Activated CD4-positive, alpha-beta memory T cell treated with anti-CD3 and anti-CD28 coated beads for 36 hours (primary cell): ENCODE measurements at places on chromosomes 3 and 15.

DNA sequence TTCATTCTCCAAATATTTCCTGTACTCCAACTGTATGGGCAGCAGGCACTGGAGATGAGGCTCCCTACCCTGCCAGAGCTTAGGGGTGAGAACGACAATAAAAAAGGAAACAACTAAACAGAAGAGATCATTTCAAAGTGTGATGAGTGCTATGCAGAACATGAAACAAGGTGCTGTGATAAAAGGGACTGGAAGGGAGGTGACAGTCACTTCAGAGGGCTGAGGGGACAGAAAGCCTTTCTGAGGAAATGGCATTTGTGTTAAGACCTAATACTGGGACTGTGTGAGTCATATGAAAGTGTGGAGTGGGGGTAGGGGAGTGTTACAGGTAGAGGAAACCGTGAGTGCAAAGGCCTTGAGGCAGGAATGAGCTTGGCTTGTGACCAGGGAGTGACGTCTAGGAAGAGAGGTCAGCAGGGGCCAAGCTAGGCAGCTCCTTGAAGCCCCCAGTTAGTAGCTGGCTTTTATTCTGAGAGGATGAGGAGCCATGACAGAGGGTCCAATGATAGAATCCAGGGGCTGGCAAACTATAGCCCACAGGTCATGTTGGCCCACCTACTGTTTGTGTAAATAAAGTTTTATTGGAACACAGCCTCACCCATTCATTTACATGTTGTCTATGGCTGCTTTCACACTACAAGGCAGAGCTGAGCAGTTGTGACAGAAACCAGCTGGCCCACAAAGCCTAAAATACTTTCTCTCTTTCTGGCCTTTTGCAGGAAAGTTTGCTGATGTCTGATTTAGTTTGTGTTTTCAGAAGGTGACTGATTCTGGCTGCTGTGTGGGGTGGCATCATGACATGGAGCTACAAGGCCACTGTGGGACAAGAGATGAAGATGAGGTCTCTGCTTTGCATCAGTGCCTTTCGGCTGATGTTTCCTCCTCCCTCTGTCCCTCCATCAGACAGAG is 56.6 kb downstream of the LSM3 start:
- peak; percentile 16 for DNase-seq
- peaks cover 7% of the 10 kb centered on the region for H3K4me1 ChIP-seq
- peaks cover 4% of the 10 kb centered on the region for H3K36me3 ChIP-seq
- peaks cover 32% of the 10 kb centered on the region for H3K27me3 ChIP-seq
- no peak overlapping the region for H3K27ac ChIP-seq

- H3K27ac ChIP-seq: no peak overlapping the region
- peak overlapping the region; percentile 23 for H3K4me3 ChIP-seq
- H3K4me1 ChIP-seq: peaks cover 6% of the 10 kb centered on the region
- H3K27me3 ChIP-seq: peaks cover 62% of the 10 kb centered on the region
Measured at GRCh38 chr3:126212620-126213378, 32.4 kb upstream of the ALDH1L1 start.

- H3K36me3 ChIP-seq: no peaks in the 10 kb centered on the region
- no peak for DNase-seq
- peaks cover 45% of the 10 kb centered on the region for H3K4me1 ChIP-seq
- no peak overlapping the region for H3K27ac ChIP-seq
- no peak overlapping the region for H3K4me3 ChIP-seq
Measured at GRCh38 chr3:192816351-192816750, 89.0 kb upstream of the FGF12 start.

DNA sequence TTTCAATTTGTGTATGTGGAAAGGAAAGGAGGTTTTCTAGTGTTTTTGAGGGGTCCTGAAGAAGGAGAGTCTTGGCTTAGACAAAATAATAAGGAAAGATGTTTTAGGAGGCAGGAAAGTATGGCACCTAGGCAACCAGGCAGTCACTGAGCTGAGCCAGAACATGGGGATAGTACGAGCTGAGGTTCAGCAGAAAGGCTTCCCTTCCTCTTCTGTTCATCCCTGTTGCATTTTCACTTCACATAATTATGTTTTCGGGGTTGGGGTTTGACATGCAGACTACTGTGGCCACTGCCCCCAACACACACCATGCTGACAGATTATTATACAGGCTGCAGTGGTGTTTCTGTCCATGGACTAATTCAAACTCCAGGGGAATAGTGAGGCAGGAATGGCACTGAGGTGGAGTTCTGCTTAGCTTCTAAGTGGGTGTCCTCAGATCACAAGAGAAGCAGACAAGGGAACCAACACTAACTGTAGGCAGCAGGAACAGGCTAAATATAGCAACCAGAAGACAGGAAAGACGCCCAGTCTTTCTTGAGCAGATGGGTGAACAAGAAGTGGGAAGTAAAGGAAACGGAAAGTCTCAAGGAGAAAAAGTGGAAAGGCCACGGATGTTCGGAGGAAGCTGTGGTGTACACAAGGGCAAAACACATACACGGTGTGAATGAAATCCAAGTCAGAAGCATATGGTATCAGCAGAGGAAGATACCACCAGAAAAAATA is 305.8 kb downstream of the PLCL2 start:
- H3K36me3 ChIP-seq: no peaks in the 10 kb centered on the region
- H3K4me3 ChIP-seq: no peak overlapping the region
- no peaks in the 10 kb centered on the region for H3K27me3 ChIP-seq
- H3K27ac ChIP-seq: no peak overlapping the region

GRCh38 chr15:74826364-74826819 is at the start of gene CPLX3:
Gene CPLX3, plus strand, starts transcription at chr15:74826627. Its CDS starts 77 bp downstream, at chr15:74826704.
- no peak within 1 kb of the TSS for H3K27ac ChIP-seq
- peaks cover 17% of the 10 kb centered on the region for H3K27me3 ChIP-seq
- no peaks in the 10 kb centered on the region for H3K36me3 ChIP-seq
- peak; percentile 54 for DNase-seq
- H3K4me1 ChIP-seq: peaks cover 14% of the 10 kb centered on the region
- H3K4me3 ChIP-seq: no peak within 1 kb of the TSS

- no peak overlapping the region for H3K27ac ChIP-seq
- H3K4me3 ChIP-seq: no peak overlapping the region
- no peaks in the 10 kb centered on the region for H3K4me1 ChIP-seq
- no peak for DNase-seq
Measured at GRCh38 chr3:61761694-61762430, 200.5 kb downstream of the PTPRG start.
